BE2C (cell line): ENCODE measurements at places on chromosomes 6 and 20.

- peak; percentile 85 for DNase-seq
Measured at GRCh38 chr6:69164564-69165229, 529.6 kb downstream of the ADGRB3 start.

DNA sequence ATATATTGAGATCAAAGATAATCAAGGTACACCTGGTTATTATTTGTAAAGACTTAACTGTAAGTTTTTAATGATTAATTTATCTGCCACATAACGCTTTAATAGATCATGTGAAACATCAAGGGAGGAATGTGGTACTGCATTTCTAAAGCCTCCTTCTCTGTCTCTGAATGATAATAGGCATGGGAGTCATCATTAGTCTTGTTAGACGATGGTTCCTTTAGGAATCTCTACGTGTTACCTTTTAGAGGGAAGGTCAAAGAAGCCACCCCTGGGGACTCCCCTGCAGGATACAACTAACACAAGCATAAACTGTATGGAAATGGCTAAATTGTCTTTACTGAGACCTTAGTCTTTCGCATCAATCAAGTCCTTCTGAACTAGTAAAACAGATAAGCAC, 173.6 kb upstream of the MCHR2 start:
- no peak for DNase-seq

DNA sequence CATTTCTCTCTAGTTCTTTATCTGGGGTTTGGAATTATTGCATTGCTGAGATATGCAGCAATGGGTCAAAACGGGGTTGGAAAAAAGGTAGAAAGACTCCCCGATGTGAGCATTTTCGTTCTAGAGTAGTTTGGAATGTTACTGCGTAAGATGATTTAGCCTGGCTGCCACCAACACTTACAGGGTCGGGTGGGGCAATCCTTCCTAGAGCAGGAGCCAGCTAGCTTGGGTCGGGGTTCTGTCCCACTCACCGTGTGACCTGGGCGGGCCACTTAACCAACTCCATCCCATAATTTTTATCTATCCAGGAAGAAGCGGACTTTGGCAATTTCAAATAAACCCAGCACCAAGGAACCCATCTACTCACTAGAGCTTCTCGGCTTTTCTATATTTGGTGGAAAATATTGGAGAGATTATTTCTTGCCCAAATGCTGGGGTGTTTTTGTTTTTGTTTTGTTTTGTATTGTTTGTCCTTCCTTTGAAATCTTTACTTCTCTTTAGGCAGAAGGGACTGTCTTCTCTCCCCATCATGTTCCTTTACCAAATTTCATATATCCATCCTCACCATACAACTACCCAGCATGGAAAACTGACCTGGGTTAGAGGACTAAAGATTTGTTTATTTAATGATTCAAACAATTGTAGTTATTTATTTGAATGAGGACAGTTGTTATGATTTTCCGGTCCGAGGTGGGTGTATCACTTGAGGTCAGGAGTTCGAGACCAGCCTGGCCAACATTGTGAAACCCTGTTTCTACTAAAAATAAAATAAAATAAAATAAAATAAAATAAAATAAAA, 72.4 kb downstream of the GPX5 start:
- peak; percentile 36 for DNase-seq

DNA sequence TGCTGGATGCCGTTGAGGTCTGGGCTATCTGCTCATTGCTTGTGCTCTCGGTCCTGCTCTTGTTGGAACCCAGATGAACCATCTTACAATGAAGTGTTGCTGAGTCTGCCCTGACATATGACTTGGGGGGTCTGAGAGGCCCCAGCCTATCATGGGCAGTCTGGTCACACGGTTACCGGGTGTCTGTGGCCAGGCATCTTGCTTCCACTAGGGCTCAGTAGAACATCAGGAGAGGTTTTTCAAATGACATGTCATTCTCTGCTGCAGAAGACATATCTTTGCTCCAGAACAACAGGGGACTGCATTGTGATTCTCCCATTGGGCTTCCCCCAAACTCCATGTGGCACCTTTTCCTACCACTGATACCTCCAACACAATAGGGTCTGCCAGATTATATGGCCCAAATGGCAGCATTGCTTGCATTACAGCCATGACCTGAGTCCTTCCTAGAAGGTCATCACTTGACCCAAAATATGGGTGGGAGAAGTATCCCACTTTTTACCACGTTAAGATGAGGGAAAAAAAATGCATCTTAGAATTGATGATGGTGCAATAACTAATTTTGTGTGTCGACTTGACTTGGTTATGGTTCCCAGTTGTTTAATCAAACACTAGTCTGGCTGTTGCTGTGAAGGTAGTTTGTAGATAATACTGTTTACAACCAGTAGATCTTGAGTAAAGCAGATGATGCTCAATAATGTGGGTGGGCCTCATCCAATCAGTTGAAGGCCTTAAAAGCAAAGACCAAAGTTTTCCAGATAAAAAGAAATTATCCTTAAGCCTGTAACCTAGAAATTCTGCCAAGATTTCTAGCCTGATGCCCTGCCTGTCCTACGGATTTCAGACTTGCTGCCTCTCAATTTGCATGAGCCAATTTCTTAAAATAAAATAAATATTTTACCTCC, 241.0 kb downstream of the QKI start:
- DNase-seq, result no peak

GRCh38 chr6:41769376-41769775, 10.3 kb downstream of the FRS3 start:
- DNase-seq, result no peak

GRCh38 chr6:16473184-16473907, 235.0 kb downstream of the GMPR start:
- DNase-seq, result no peak

GRCh38 chr6:135286962-135287538, 105.9 kb downstream of the MYB start:
- no peak for DNase-seq
